ENCODE measurements at places on chromosomes 3 and 15.

GRCh38 chr3:16978234-16978920, 93.6 kb downstream of the PLCL2 start:
- no peak for DNase-seq

DNA sequence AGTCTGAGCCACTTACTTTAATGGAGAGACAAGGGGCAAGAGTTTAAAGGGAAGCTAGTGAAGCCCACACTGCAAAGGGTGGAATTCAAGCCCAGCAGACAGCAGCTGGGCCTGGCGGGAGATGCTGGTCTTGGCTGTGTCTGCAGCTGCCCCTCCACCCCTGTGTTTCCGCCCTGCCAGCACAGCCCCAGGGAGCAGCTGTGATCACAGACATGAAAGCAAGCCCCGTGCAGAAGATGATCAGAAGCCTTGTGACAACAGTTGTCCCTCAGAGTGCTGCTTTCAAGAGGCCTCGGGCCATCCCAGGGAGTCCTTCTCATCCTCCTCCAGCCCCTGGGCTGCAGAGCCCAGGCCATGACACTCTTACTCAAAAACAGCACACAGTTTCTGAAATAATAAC, 24.1 kb upstream of the SLC6A1 start:
- DNase-seq: no peak

GRCh38 chr3:52572221-52572620, 35.8 kb downstream of the UQCC5 start:
- no peak for DNase-seq

DNA sequence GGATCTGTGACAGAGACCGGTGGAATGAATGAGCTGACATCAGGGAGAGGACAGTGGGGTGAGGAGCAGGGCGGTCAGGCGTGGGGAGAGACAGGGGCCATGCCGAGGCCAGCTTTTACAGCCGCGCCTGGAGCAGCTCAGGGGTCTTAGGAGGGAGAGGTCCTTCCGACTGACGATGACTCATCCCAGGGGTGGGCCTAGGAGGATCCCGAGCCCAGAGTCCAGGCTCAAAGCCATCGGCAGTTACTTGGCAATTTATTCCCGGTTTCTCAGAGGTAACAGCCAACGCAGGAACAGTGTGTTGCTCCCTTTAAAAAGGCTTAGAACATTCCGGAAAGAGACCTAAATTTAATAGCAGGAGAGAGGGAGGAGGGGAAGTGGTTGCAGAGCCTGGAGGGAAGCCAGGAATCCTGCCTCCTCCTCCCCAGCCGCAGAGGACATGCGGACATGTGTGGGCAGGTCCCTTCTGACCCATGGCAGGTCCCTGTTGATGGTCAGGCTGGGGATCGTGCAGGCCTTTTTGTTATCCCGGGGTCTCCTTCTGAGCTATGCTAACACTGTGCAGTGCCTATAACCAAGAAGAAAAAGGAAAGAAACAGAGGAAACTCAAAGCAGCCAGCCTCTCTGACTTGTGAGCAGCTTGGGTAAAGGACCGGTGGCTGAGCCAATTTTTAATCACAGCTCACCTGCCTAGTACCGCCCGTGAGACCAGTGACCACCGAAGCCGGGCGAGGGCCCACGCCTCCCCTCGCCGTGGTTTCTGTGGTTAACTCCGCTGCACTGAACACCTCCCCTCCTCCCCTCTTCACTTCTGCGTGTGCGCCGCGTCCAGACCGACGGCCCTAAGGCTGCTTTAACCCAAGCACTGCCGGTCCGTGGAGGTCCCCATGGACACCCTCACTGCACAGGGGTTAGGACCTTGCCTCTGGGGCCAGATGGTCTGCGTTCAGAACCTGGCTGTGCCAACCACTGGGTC, 392.4 kb upstream of the PROK2 start:
- no peak for DNase-seq

- no peak for DNase-seq
These were observed 202.8 kb downstream of the SV2B start for GRCh38 chr15:91302588-91303439.

GRCh38 chr15:73715417-73715816, 31.2 kb downstream of the CD276 start:
- no peak for DNase-seq

- DNase-seq: no peak
These were observed 23.6 kb downstream of the ZNF592 start for GRCh38 chr15:84772031-84772430.

DNA sequence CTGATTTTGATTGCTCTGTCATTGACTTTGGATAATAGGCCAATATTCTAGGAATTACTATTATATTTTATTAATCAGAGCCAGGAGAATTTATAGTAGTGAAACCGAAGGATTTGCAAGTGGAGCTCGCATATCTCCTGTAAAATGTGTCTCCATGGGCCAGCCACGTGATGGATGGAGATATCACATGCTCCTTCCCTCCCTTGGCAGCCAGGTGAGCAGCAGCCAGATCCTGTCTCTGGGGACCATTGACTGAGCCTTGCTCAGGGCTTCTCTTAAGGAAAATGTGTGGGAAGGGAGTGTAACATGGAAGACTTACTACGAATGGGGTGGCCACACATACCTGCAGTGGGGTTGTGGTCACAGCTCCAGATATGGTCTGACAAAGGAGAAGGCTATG, 144.7 kb upstream of the RGMA start:
- no peak for DNase-seq

GRCh38 chr3:69095636-69096035, 10.9 kb downstream of the ARL6IP5 start:
- DNase-seq: no peak

DNA sequence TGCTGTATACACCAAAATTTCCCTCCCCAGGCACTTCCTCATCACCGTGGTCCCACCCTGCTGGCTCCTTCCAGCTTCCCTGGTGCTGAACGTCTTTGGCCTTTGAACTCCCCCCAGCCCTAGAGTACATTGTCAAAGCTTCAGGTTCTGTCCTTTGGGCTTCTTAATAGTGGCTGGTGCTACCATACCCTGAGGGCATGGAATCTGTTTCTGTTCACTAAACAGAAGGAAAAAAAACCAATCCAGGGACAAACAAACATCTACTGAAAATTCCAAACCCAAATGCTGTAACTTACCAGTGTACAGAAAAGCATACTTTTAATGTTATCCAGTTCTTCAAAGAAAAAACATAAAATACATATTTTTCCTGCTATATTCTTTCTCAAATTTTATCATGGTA, 148.7 kb downstream of the MYLK start:
- DNase-seq: no peak

DNA sequence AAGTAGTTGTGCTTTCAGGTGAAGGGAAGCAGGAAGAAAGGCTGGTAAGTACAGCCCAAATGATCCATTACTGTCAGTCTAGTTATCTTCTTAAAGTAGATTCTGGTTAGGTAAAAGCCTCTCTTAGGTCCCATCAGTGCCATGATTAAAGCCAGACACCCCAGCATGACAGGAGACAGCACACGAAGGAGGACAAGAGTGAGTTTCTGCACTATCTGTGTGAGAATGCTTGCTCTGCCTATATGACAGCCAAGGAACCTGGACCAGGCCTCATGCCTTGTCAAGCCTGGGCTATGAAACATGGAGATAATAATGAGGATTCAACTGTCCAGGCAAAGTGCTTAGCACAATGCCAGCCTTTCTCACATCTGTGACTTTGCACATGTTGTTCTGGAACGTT, 13.5 kb upstream of the FILIP1L start:
- DNase-seq: no peak

DNA sequence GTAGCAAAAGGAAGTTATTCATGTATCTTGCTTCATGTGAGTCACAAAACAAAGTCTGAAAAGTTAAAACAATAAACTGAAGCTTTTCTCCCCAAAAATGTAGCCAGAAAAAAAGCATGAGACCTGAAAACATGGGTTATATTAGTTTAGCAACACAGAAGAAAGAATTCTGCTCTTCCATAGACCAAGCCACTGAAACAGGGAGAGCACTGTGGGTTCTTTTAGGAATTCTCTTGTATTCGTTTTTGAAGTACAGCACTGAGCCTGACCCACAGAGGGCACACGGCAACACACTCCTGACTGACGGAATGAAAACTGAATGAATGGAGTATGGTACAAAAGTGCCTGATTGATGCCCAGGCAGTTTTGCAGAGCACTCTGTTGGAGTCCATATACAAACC, 66.6 kb downstream of the TM4SF4 start:
- DNase-seq: no peak

DNA sequence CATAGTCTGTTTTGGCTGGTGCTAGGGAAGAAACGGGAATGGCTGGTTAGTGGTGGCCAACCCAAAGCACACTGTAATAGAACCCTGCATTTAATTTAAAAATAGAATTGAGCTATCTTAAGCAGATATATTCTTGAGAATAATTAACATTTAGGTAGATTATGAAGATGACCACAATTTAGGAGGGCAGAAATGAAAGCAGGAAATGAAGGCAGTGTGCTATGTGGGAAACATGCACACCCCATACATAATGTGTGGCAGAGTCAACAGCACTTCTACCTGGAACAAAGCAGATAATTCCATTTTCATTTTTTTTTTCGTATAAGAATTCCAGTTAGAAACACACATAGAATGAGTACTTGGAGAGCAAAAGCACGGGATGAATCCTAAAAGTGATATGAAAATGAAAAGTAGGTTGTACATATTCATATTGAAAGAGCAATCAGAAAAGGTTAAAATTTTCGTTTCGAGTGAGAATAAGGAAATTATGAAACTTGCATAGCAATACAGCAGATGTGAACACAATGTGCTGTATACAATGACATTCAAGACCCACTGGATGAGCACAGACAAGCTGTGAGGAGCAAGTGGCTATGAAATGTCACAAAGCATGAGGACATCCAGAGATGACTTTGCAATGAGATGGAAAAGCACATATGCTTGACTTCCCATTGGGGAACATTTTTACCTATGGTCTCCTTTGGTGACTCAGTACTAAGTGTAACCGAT, 102.6 kb downstream of the TFG start:
- DNase-seq: no peak

DNA sequence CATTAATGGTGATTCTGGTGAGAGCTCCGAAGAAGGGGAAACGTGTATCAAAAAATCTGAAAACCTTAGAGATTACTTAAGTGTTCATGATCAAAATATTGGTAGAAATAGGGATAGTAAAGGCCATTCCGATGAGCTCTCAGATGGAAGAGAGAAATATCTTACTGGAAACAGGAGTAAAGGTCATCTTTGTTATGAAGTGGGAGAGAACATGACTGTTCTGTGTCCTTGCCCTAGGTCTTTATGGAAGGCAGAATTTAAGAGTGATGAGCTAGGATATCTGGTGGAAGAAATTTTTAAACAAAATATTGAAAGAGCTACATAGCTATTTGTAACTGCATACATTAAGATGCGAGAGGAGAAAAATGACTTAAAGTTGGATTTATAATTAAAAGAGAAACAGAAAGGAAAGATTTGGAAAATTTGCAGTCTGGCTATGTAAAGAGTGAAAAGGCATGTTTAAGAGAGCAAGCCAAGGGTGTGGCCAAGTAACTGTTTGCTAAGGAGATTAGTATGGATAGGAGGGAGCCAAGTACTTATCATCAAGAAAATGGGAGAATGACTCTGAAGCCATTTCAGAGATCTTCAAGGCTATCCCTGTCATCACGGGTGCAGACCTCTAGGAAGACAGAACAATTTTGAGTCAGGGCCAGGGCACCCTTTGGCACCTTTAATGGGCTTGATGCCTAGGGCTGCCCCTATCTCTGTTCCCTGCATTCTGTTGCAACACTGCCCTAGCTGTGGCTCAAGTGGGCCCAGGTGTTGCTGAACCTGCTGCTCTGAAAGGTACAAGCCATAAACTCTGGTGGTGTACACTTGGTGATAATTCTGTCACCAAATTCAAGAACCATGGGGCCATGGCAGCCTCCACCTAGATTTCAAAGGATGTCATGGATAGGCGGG, 27.3 kb downstream of the SLMAP start:
- no peak for DNase-seq

GRCh38 chr15:85924088-85924487, 129.4 kb upstream of the KLHL25 start:
- no peak for DNase-seq

DNA sequence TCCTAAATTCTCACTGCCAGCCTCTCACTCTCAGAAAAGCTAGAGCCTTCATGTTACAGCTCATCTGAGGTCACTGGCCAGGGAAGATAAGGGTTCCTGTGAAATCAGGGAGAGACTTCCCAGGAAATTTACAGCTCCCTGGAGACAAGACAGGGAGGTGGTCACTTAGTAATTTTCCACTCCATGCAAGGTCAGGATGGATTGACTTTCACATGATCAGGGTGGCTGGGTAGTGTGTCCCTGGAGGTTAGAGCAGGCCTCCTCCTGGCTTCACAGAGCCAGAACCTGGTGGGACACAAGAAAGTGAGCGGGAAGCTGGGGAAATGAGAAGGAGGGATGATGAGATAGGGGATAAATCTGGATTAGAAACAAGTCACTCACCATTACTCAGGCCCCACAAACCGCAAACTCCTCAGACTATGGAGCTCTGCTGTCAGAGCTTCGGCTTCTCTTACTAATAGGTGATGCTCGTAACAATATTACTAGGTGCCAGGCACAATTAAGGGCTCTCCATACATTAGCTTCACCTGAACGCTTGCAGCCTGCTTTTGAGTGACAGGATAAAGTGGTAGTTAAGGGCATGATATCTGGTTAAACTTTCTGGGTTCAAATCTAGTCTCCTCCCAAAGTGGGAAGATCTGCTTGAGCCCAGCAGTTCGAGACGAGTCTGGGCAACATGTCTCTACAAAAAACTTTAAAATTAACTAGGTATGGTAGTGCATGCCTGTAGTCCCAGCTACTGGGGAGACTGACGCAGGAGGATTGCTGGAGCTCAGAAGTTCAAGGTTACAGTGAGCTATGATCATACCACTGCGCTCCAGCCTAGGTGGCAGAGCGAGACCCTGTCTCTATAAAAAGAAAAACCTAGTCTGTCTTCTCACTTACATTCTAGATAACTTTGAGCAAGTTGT, 24.9 kb downstream of the DUOX2 start:
- DNase-seq: no peak

- no peak for DNase-seq
These were observed 27.1 kb upstream of the C3orf49 start for GRCh38 chr3:63791974-63792373.

GRCh38 chr3:8752832-8753231, 16.6 kb downstream of the OXTR start:
- DNase-seq: no peak

- no peak for DNase-seq
These were observed 99.9 kb upstream of the PLSCR4 start for GRCh38 chr3:146350852-146351251.
